Stimulated activated CD4-positive, alpha-beta T cell treated with anti-CD3 and anti-CD28 coated beads, Interleukin-2, amount 100 ng/mL, for 48 hours (primary cell): ENCODE measurements at places on chromosomes 11 and 22.

DNA sequence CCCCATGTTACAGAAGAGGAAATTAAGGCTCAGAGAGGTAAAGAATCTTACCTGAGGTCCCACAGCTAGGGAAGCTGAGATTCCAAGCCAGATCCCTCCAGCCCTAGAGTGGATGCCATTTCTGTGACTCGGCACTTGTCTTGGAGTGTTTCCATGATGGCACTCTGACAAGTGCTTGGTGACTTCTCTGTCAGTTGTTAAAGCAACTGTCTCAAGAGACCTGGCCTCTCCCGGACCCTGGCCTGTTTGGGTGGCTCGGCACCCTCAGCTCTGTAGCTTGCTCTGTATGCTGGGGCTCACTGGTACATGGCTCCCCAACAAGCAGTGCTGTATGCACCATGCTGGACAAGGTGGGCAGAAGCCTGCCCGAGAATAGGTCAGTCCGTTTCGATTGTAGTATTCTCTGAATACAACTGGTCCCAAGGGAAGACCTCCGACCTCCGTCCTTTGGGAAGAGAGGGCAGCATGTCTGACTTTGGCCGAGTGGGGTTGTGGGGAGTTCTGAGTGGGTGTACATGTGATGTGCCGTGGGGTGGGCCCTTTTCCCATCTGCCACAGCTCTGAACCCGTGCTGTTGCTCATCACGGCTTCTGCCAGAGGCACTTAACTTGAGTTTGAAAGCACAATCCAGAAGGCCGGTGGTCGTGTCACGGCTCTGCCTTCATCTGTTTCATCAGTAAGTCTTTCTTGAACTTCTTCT is 12.4 kb downstream of the ACO2 start:
- no peak for DNase-seq

GRCh38 chr11:115653076-115653475 is 148.9 kb upstream of the CADM1 start:
- DNase-seq, result no peak

- no peak for DNase-seq
These were observed 3.0 kb upstream of the APOL4 start for GRCh38 chr22:36204632-36205015.

- no peak for DNase-seq
These were observed 315.5 kb downstream of the GUCY1A2 start for GRCh38 chr11:106702805-106703204.
